ENCODE measurements at places on chromosomes 13 and 19.

DNA sequence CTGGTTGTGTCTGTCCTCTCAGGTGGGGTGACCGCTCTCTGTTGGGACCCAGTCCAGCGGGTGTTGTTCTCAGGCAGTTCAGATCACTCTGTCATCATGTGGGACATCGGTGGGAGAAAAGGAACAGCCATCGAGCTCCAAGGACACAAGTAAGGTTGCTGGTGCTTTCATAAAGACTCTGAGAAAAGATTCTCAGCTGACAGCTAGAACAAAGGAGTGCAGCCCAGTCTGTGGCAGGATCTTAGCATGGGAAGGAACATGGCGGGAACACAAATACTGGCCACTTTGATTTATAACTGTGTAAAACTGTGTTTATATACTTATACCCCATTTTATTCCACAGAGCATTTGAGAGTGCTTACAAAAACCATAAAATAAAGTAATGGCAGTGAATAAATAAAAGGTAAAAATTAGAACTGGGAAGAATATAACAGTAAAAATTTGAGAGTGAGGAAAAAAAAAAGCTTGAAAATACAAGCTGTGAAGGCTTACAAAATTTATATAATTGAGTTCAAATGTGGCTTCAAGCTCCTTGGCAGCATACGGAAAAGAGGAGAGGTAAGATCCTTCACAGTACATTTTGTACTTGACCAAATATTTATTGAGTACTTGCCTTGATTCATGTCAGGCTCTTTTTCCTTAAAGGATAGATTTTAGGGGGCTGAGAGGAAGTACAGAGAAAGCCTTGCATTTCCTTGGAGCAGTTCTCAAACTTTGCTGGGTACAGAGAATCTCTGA lies 64.8 kb downstream of the DHRS12 start:
- DNase-seq: no peak

DNA sequence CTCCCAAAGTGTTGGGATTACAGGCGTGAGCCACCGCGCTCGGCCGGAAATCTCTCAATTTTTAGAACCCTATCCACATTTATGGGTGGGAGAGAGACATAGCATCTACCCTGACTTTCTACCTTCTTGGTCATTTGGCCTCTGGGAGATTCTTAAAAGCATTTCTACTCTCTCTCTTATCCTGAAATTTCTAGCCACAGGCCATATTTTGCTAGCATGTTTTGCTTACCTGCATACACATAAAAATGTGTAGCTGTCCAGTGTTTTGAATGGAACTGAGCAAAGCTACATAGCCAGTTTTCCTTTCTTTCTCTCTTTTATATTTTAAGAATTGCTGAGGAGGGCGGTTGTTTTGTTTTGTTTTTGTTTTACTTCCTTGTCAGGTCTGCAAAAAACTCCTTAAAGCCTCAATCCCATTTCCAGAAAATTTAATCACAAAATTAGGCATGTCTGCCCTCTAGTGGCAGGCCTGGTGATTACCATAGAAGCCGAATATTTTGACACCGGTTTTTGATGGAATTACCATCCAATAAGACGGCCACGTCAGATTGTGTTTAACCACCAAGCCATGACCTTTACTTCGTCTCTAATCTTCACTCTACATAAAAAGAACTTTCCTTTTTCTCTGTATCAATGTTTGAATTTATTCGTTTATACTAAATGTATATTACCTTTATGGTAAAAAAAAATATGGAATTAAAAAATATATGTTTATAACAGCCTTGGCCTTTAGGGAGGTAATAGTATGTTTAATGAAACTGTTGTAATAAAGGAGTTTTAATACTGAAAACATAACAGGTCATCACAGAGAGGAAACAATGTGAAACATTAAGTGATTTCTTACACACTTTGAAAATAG lies 34.4 kb upstream of the OXGR1 start:
- DNase-seq: no peak

DNA sequence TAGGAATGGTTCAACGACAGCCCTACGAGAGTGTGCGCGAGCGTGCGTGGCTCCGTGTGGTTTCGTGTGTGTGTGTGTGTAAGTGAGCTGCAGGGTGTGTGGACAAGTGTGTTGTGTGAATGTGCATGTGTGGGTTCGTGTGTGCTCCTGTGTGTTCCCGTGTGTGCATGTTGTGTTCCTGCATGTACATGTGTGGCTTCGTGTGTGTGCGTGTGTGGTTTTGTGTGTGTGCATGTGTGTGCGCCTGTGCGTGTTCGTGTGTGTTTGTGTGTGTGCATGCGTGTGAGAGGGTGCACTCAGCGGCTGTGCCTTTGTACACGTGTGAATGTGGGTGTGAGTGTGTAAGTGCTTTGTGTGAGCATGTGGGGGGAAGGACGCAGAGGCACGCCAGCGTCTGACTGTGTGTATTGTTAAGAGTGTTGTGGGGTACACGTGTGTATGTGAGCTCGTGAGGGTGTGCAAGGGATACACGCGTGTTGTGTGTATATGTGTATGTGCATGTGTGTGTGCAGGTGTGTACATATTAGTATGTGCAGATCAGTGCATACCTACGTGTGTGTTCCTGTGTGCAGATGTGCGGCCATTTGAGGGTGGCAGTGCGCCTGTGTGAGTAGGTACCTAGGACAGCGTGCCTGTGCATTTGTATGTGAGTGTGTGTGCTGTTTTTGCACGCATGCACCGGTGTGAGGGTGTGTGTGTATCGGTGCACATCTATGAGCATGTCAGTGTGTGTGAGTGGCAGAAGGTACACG lies 24.3 kb upstream of the ONECUT3 start:
- DNase-seq: no peak

DNA sequence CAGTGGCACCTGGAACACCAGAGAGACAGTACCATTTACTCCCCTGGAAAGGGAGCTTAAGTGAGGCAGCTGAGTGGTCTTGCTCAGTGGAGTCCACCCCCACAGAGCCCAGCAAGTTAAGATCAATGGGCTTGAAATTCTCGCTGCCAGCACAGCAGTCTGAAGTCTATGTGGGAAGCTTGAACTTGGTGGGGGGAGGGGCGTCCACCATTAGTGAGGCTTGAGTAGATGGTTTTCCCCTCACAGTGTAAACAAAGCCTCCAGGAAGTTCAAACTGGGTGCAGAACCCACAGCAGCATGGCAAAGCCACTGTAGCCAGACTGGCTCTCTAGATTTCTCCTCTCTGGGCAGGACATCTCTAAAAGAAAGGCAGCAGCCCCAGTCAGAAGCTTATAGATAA lies 30.3 kb upstream of the CEACAM4 start:
- no peak for DNase-seq

DNA sequence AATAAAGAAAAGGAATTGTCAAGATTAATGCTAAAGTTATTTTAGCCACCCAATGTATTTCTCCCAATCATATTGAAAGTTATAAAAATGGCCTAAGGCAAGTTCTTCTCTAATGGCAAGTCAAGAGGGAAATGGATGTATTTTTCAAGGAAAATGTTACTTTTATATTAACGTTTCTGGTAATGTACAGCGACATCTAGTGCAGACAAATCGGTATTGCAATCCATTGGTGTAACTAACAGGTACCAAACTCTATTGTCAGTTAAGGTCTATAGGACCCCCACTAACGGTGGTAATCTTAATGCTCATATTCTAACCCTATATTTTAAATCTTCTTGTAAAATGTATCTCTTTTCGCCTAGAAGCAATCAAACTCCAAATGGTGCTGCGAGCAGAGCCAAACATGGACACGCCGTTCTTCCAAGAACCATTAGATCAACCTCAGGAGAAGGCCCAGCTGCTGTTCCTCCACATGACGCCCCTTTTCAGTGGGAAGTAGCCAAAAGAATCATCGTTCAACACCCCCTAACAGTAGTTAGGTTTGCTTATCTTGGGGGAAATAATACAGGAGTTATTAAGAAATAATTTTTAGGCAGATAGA lies 98.5 kb upstream of the PABPC3 start:
- no peak for DNase-seq

GRCh38 chr19:15911599-15912235 lies 13.8 kb upstream of the CYP4F2 start:
- no peak for DNase-seq

- no peak for DNase-seq
Measured at GRCh38 chr13:98915563-98915962, 62.3 kb downstream of the DOCK9 start.

DNA sequence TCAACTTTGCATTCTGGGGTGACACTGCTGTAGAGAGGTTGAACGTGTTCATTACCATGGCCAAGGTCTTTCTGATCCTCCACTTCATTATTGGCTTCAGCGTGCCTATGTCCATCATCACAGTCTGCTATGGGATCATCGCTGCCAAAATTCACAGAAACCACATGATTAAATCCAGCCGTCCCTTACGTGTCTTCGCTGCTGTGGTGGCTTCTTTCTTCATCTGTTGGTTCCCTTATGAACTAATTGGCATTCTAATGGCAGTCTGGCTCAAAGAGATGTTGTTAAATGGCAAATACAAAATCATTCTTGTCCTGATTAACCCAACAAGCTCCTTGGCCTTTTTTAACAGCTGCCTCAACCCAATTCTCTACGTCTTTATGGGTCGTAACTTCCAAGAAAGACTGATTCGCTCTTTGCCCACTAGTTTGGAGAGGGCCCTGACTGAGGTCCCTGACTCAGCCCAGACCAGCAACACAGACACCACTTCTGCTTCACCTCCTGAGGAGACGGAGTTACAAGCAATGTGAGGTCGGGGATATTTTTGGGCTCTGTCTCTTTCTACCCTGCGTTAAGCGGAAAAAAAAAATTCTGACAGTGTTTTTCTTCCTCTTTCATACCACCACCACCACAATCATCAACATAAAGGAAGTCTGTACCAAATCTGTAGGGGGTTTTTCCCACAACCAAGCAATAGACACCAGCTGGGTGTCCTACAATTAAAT lies 29.5 kb downstream of the FPR3 start:
- no peak for DNase-seq

GRCh38 chr13:20127562-20128458 lies 33.0 kb downstream of the GJA3 start:
- no peak for DNase-seq

- DNase-seq: no peak
Measured at GRCh38 chr19:12788682-12789097, 2.6 kb upstream of the JUNB start.

GRCh38 chr19:35841961-35842595 lies 10.2 kb downstream of the NPHS1 start:
- DNase-seq: no peak

DNA sequence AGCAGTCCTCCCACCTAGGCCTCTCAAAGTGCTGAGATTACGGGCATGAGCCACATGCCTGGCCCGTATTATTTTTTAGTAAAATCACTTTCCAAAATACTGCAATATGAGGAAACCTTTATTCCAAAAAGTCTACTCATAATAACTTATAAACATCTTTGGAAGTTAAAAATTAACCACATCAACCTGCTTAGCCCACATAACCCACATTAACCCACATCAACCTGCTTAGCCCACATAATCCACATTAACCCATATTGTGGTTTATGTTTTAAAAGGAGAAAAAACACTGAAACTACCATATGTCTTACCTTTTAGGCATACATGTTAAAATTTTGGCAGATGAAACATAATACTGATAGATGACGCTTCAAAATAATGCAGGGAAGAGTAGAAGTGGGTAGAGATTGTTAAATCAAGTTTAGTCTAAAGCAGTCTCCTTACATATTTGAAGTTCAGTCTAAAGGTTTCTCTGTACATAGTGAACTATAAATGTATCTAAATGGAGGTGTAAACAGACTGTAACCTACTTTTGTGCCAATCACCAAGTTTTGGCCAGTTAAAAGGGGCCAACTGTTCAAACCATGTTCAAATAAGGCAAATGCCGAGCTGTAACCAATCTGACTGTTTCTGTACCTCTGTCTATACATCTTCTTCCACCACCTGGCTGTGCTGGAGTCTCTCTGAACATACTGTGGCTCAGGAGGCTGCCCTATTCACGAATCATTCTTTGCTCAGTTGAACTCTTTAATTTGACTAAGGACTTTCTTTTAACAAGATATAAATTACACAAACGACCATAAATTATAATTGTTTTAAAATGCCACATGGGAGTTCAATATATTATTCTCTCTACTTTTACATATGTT lies 14.5 kb downstream of the KPNA3 start:
- DNase-seq: no peak

GRCh38 chr13:32902874-32903273 lies 113.3 kb upstream of the KL start:
- DNase-seq: no peak

- DNase-seq: no peak
Measured at GRCh38 chr19:43636121-43636683, 3.4 kb downstream of the CADM4 start.

GRCh38 chr19:3508771-3509535 lies 2.8 kb downstream of the FZR1 start:
- DNase-seq: no peak

DNA sequence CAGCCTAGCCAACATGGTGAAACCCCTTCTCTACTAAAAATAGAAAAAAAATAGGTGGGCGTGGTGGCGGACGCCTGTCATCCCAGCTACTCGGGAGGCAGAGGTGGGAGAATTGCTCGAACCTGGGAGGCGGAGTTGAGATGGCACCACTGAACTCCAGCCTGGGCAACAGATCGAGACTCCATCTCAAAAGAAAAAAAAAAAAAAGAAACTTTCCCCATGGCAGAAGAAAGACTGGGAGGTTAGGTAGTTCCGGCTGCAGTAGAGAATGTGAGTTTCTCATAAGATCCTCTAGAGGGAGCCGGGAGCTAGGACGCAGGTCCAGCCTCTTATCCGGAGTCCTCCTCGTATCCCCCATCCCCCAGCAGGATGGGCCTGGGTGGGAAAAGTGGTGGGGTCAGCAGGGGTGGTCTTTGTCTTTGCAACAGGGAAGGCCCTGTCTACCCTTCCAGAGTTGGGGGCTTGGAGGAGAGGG lies 13.2 kb upstream of the CREB3L3 start:
- DNase-seq: peak; percentile 17

DNA sequence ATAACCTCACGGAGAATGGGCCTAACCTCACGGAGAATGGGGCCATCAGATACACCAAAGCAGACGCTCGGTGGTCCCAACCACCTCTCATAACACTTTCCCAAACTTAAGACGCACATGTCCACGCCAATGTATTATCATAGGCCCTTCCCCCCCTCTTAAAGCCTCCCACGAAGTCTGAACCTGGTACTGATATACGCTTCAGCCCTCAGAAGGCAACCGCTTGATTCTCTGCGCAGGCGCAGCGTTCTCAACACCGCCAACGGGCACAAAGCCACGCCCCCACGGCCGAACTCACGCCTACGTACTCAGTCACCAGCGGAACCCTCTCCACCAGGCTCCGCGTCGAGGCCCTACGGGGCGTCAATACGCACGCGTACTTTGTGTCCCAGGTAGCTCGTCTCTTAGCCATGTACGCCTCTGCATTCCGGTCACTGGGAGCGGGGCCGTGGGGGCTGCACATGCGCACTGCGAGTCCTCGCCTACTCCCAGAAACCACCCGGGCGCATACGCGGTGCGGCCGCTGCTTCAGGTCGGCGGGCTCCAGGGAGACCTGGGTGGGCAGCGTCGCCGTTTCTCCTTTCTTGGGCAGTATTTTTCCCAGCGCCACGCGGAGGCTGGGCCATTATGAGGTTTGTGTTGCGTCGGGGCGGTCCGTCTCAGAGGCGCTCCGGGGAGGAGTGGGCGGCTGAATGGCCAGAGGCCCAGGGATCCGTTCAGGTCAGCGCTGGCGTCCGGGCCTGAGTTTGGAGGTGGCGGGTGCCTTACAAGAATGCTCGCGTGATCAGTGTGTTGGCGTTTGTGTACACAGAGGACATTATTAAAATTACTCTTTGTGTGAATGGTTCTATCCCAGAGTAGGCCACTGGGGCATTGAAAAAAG lies 25.3 kb downstream of the ZNF582 start:
- peak; percentile 91 for DNase-seq

GRCh38 chr19:11138601-11139300 lies 16.8 kb downstream of the SPC24 start:
- no peak for DNase-seq

- no peak for DNase-seq
Measured at GRCh38 chr19:47723581-47723940, 10.3 kb downstream of the EHD2 start.
